ENCODE measurements at places on chromosomes 3 and 15. TPM values are rescaled to one million over a fixed set of nuclear protein-coding genes. Genes with fewer than 3 reads are reported as not detected.

The TRAT1 gene
- 0.26 TPM for total RNA-seq

The CLASP2 gene
- 38.4 TPM for total RNA-seq

The PTPRG gene
- total RNA-seq = 56.8 TPM

The ATP13A5 gene
- not detected for total RNA-seq

The AEN gene
- 23.9 TPM for total RNA-seq

The KBTBD8 gene
- total RNA-seq = 1.4 TPM

The UQCC5 gene
- total RNA-seq = 1.3 TPM

The SNX33 gene
- 27.8 TPM for total RNA-seq
